ENCODE measurements at places on chromosomes 2 and 18.
A peak's percentile ranks its signal among the peaks of the same experiment; 100 is the strongest.

DNA sequence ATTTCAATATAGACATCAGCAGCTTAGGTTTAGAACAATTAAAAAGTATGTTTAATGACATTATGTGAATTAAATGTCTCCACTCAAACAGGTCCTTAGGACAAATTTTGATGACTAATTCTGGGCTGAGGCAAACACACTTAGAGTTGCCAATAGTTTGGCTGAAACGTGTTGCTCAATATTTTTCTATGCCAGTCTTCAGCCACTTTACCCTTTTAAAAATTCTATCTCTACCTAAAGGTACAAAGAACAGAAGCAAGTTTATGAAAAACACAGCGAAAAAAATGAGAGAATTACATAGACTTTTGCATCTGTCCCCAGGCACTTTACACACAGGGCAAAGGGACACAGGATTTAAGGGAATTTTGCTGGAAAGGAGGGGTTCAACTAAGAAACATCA is 4.5 kb downstream of the IDH1 start:
- no peak for DNase-seq

DNA sequence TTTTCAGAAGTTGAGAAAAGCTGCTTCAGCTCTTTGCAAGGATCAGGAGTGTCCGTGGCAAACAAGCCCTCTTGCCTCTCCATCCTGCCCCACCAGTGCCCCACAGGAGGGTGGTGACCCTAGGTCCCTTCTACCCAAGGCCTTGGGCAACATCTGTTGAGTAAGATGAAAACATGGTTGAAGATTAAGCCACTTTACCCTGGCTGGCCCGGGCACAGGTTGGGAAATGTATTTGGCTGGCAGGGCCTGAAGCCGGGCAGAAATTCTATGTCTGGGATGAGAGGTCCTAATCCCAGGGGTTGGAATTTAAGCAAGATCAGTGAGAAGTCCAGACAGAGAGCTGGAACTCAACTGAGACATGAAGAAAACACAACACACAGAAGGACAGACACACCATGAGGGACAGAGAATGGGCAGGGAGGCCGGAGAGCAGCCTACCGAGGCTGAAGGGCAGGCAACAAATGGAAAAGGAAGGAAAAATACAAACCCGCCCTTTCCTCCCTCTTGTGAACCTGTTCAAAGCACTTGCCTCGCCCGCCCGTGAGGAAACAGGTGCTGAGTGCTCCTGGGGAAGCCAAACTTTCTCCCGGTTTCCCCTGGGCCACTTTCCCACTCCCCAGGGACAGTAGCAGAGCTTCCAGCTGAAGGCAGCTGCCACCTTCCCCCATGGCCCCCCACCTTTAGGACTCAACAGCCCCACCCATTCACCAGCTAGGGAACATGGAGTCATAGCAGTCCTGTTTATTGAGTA is 86.1 kb downstream of the TNS1 start:
- no peak for DNase-seq

DNA sequence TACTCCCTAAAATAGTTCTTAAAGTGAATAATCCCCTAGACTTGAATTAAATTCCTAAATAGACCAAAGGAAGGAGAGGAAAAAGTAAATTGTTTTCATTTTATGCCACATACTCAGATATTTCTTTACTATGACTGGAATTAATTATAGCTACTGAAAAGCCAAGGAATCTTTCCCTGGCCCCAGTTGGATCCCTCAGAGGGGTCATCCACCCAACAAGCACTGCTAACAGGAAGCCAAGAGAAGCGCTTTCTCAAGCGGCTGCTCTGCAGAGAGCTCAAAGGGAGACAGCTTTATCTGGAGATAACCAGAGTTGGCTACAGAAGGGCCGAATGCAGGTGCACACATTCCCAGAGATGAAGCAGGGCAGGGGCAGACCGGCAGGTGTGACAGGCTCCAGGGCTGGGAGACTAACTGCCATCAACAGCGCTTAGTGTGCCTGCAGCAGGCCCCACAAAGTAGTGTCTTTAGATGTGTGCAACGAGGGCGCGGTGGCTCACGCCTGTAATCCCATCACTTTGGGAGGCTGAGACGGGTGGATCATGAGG is 51.1 kb downstream of the POLR1A start:
- peak; percentile 74 for DNase-seq

GRCh38 chr2:165864296-165864695 is 70.2 kb upstream of the GALNT3 start:
- DNase-seq: no peak

- no peak for DNase-seq
Measured at GRCh38 chr18:73164430-73164829, 296.6 kb upstream of the NETO1 start.

- DNase-seq: no peak
Measured at GRCh38 chr2:238999291-238999741, 151.4 kb downstream of the TWIST2 start.

GRCh38 chr2:1685957-1686783 is 58.1 kb downstream of the PXDN start:
- DNase-seq: peak; percentile 67

GRCh38 chr2:71959494-71959893 is 188.2 kb downstream of the CYP26B1 start:
- DNase-seq: no peak

GRCh38 chr2:181354626-181355025 is 102.6 kb upstream of the ITGA4 start:
- DNase-seq: peak; percentile 84

DNA sequence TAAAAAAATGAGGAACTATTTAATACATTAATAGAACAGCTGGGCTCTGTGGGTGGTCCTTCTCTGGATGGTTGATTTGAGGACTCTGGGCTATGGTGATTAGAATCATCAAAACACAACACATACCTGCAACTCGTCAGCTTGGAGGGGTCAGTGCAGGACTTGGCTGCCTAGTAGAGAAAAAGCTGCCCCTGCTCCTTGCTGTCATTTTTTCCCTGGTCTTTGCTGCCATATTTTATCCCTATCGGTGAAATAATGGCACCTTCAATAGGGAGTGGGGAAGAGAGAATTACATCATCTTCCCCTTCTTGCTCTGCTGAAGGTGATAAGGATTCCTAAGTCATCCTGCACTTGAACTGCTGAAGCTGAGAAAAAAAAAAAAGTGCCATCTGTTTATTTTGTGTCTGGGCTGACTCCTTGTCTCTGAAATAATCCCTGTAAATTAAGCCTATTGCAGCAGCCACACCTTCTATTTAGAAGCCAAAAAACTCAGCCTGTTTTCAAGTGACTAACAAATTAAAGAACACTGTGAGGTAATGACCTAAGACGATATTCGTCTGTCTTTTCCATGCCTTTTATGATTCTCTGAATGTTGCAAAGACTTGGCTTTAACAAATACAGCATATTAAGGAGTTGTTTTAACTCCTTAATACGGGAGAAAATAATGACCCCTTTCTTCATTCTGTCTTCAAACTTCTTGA is 89.3 kb downstream of the ACVR1 start:
- no peak for DNase-seq

DNA sequence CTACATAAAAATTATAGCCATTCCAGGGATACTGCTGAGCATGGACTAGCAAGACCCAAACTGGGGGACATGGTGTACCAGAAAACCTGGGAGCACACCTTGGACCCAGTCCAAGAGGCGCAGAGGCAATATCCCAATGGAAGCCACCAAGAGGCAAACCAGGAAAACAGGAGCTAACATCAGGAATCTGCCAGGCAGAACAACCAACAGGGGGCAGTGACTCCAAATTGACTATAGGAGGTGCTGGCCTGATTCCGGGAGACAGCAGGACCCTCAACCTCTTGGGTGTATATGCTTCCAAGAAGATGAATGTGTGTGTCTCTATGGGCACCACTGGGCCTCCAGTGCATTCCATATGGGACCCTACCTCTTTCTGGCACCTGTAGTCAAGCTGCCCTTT is 172.7 kb upstream of the ARL4C start:
- DNase-seq: no peak

DNA sequence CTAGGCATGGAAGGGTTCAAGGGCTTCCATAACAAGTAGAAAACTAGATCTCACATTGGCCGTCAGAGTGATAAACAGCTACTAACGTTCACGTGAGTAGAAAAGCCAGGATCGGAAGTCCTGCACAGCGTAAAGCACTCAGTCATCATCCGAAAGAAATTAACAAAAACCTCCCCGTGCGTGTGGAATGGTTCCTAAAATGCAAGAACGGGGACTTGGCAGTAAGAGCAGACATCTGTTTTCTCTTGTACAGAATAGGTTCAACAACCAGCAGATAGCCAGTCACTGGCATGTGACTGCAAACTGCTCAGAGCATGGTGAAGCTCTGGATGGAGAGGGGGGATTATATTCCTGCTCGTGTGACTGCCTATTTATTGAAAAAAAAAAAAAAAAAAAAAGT is 106.9 kb upstream of the ITGB6 start:
- DNase-seq: peak; percentile 93

- DNase-seq: no peak
Measured at GRCh38 chr2:23540804-23541360, 155.9 kb downstream of the KLHL29 start.

DNA sequence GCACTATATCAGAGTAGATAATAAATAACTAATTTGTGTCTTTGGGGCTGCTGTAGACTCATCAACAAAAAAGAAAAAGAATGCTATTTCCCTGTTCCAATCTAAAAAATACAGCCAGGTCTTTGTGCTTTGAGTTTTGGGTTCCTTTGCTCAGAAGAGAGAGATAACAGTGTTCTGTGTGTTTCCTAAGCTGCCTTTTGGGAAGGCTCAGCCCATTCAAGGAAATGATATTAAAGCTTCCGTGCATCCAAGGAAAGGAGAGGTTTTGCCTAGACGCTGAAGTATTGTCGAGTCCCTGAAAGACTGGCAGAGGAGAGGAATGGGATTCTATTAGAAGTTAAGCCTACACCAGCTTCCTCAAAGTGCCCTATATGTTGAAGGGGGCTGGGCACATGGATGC is 25.8 kb upstream of the LRP2 start:
- no peak for DNase-seq

- no peak for DNase-seq
Measured at GRCh38 chr18:50422286-50422898, 47.5 kb downstream of the SKA1 start.

DNA sequence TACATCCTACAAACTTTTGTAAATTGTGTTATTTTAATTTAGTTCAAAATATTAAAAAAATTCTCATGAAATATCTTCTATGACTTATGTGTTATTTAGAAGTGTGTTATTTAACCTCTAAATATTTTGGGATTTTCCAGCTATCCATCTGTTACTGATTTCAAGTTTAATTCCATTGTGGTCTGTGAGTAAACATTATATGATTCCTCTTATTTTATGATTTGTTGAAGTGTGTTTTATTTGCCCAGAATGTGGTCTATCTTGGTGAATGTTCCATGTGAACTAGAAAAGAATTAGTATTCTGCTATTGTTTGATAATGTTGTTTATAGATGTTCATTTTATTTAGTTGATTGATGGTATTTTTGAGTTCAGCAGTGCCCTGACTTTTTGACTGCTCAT is 136.0 kb downstream of the ZNF804A start:
- DNase-seq: peak; percentile 6

DNA sequence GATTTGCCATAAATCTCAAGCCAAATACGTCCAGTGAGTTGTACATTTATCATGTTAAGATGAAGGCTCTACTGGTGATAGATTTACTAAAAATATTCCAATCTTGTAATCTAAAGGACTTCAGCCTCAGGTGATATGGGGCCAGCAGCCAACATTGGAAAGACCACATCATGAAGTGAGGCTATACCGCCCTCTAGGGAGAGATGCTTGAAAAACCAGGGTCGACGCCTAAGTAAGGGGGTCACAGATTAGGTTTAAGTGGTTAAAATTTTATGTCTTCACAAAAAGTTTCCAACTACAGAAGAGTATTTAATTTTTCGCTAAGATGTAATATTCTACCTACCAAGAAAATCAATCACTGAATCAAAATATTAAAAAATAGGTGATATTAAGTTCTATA is 33.3 kb downstream of the DOCK10 start:
- no peak for DNase-seq

- DNase-seq: peak; percentile 86
Measured at GRCh38 chr2:238203094-238203972, at the start of gene ILKAP. Gene ILKAP, minus strand, starts transcription at chr2:238203695. Its CDS starts 142 bp downstream, at chr2:238203553.

GRCh38 chr2:64914735-64915509 is 74.3 kb upstream of the SLC1A4 start:
- peak; percentile 12 for DNase-seq

GRCh38 chr18:46652372-46652771 is 4.6 kb downstream of the LOXHD1 start:
- no peak for DNase-seq

DNA sequence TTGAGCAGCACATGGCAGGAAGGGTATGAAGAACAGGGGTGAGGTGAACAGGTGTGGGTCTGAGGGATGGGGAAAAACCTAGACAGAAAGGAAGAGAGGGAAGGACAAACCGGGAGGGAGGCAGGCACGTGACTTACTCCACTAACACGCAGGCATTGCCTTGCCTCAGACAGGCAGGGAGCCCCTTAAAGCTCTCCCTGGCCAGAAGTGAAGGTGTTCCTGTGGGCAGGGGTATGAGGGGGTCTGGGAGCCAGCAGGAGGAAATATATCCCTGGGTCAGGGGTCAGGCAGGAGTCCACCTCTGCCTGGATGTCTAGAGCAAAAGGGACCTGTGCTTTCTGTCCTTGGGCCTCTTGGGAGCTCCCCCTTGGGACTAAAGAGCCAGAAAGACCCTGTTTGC is 135.3 kb upstream of the EPAS1 start:
- no peak for DNase-seq

- peak; percentile 96 for DNase-seq
Measured at GRCh38 chr2:36889795-36890194, 76.5 kb downstream of the STRN start.

DNA sequence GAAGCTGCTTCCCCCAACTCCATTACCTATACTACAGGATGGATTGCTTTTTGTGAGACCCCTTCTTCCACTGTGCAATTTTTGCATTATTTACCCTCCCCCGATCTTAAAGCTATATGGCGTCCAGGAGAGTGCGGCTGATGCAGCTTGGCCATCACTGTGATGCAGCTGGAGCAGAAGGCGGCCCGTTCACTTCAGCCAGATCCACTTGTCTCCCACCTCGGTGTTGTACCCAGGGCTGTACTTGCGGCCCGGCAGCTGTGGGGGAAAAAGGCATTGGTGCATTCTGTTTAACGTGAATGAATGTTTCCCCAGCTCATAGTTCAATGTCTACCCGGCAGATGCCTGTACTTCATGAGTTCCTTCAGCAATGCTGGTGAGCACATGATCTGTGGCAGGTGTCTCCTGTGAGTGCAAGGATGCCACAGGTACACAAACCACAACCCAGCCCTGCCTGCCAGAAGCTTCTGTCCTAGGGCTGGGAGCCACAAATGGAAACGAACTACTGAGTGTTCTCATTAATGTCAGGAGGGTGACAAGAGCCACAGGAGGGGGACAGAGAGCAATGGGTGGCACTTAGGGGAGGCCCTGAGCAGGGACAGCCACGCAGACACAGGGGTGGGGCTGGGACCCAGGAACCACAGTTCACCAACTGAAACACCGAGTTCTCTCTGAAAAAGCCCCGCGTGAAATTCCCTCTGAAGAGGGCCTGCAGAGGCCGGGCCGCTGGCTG is 64.0 kb downstream of the NDUFA10 start:
- DNase-seq: no peak

Measured in fibroblast of skin of right biceps (primary cell).